ENCODE measurements at places on chromosomes 5 and 9. TPM values are rescaled to one million over a fixed set of nuclear protein-coding genes. Genes with fewer than 3 reads are reported as not detected.

Gene LCN1
- polyA plus RNA-seq: not detected

Gene FOXD4L5
- polyA plus RNA-seq: 0.03 TPM

GRCh38 chr5:178784391-178784790 lies 53.9 kb upstream of the ZNF354A start:
- no peaks in the 10 kb centered on the region for H3K36me3 ChIP-seq
- H3K27ac ChIP-seq: no peak overlapping the region
- H3K4me3 ChIP-seq: no peak overlapping the region
- no peaks in the 10 kb centered on the region for H3K4me1 ChIP-seq
- H3K27me3 ChIP-seq: no peaks in the 10 kb centered on the region

- no peaks in the 10 kb centered on the region for H3K4me1 ChIP-seq
- no peak overlapping the region for H3K4me3 ChIP-seq
- no peak overlapping the region for H3K27ac ChIP-seq
- H3K36me3 ChIP-seq: no peaks in the 10 kb centered on the region
- DNase-seq: no peak
Measured at GRCh38 chr9:72534931-72535330, 13.5 kb downstream of the TMC1 start.

- H3K27ac ChIP-seq: peak overlapping the region; percentile 77
- no peaks in the 10 kb centered on the region for H3K27me3 ChIP-seq
- H3K4me1 ChIP-seq: peaks cover 23% of the 10 kb centered on the region
- peaks cover 6% of the 10 kb centered on the region for H3K36me3 ChIP-seq
Measured at GRCh38 chr5:177428574-177429217, 2.2 kb downstream of the GRK6 start.
